Transverse colon (tissue), 4 donors: ENCODE measurements at places on chromosomes 7 and 10. TPM values are rescaled to one million over a fixed set of nuclear protein-coding genes. Genes with fewer than 3 reads are reported as not detected.

The BAMBI gene
- 3.7 TPM for total RNA-seq

The AKR1E2 gene
- 34.8 TPM for total RNA-seq

The BLOC1S2 gene
- total RNA-seq = 20.3 TPM

The MPP7 gene
- 13.1 TPM for total RNA-seq

The ZNF804B gene
- not detected for total RNA-seq

The TMEM140 gene
- 4.8 TPM for total RNA-seq

The SLC18A3 gene
- total RNA-seq = 0.27 TPM

DNA sequence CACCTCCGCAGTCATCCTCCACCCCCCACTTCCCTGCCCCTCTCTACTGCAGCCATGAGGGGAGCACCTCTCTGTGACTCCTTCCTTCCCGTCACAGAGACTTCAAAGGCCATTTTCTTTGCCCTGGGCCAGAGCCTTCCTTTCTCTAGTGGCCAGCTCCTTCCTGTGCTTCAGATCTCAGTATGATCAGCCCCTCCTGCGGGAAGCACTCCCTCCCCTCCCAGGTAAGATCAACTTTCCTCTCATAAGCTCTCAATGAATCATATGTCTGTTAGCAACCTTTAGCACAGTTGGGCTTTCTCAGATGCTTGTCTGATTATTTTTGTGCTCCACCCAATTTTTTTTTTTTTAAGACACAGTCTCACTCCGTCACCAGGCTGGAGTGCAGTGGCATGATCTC is 241.0 kb upstream of the PRSS1 start:
- H3K4me1 ChIP-seq = peaks cover 27% of the 10 kb centered on the region
- H3K36me3 ChIP-seq = no peaks in the 10 kb centered on the region
- DNase-seq = peak; percentile 76
- no peak overlapping the region for H3K4me3 ChIP-seq
- H3K27me3 ChIP-seq = no peaks in the 10 kb centered on the region

DNA sequence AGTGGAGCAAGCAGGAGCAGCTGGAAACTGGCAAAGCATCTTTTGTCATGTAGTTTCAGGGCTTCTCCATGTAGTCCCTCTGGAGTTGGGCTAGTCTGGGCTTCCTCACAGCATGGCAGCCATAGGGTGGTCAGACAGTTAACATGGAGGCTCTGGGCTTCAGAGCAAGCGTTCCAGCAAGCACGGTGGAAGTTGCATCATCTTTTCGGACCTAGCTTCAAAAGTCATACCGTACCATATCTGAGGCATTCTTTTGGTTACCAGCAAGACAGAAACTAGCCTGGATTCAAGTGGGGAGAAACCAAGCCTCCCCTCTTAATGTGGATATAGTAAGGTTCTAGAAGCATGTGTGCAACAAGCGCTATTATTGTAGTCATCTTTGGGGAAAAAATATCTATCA is 135.0 kb downstream of the HTR7 start:
- H3K4me3 ChIP-seq = no peak overlapping the region
- H3K4me1 ChIP-seq = no peaks in the 10 kb centered on the region
- no peak for DNase-seq
- no peak overlapping the region for H3K27ac ChIP-seq
- no peaks in the 10 kb centered on the region for H3K36me3 ChIP-seq

- no peaks in the 10 kb centered on the region for H3K36me3 ChIP-seq
- H3K27me3 ChIP-seq = no peaks in the 10 kb centered on the region
- peaks cover 49% of the 10 kb centered on the region for H3K4me1 ChIP-seq
- DNase-seq = no peak
- no peak overlapping the region for H3K4me3 ChIP-seq
These were observed 47.7 kb downstream of the ZCCHC24 start for GRCh38 chr10:79397575-79398303.

DNA sequence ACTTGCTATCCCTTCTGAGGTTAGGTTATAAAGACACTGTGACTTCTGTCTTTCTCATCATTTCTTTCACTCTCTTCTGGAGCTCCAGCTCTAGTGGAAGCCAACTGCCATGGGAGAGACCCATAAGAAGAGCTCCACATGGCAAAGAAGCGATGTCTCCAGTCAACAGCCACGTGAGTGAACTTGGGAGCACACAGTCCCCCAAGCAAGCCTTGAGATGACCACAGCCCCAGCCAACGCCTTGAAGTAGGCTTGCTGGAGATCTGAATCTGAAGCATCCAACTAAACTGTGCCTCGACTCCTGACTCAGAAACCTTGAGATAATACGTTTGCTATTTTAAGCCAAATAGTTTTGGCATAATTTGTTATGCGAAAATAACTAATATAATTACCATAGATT is 181.7 kb upstream of the GDF10 start:
- no peak overlapping the region for H3K27ac ChIP-seq
- DNase-seq = no peak
- H3K4me1 ChIP-seq = no peaks in the 10 kb centered on the region
- no peaks in the 10 kb centered on the region for H3K36me3 ChIP-seq
- H3K27me3 ChIP-seq = no peaks in the 10 kb centered on the region
- no peak overlapping the region for H3K4me3 ChIP-seq

GRCh38 chr7:68787566-68787965 is 810.7 kb upstream of the AUTS2 start:
- H3K4me1 ChIP-seq = no peaks in the 10 kb centered on the region
- DNase-seq = no peak
- no peak overlapping the region for H3K27ac ChIP-seq
- no peaks in the 10 kb centered on the region for H3K27me3 ChIP-seq
- H3K36me3 ChIP-seq = no peaks in the 10 kb centered on the region
- H3K4me3 ChIP-seq = no peak overlapping the region

- DNase-seq = no peak
- no peaks in the 10 kb centered on the region for H3K36me3 ChIP-seq
- H3K4me3 ChIP-seq = no peak overlapping the region
- H3K27ac ChIP-seq = no peak overlapping the region
- no peaks in the 10 kb centered on the region for H3K27me3 ChIP-seq
- H3K4me1 ChIP-seq = no peaks in the 10 kb centered on the region
These were observed 282.8 kb downstream of the ARHGAP12 start for GRCh38 chr10:31645786-31646185.

DNA sequence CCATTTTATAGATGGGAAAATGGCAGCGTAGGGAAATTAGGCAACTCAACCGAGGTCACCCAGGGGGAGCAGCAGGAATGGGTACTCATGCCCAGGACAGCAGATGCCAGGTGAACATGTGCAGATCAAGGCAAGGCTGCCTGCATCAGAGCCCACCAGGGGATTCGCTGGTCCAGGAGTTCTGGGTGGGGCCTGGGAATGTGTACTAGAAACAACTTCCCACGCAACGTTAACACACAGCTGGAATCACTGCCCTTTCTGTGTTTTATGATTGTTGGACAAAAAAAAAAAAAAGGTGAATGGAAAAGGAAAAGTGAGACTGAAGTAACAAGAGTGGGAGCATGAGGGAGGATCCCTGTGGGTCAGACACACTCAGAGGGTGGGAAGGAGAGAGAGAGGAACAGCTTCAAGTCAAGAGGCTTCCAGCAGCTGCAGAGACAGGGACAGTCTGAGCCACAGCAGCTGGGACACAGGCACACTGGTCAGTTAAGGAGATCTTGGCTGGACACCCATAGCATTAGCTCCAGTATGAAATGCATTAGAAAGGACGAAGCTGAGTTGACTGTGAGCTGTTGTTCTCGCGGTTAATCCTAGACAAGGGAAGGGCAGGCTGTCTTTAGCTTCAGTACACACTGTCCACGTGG is 187.9 kb upstream of the INHBA start:
- DNase-seq = no peak
- no peaks in the 10 kb centered on the region for H3K36me3 ChIP-seq
- H3K4me3 ChIP-seq = no peak overlapping the region
- no peak overlapping the region for H3K27ac ChIP-seq

- H3K4me3 ChIP-seq = no peak overlapping the region
- no peaks in the 10 kb centered on the region for H3K36me3 ChIP-seq
- no peak overlapping the region for H3K27ac ChIP-seq
- H3K27me3 ChIP-seq = no peaks in the 10 kb centered on the region
- DNase-seq = no peak
- no peaks in the 10 kb centered on the region for H3K4me1 ChIP-seq
These were observed 275.0 kb downstream of the ELMO1 start for GRCh38 chr7:37173670-37174069.

DNA sequence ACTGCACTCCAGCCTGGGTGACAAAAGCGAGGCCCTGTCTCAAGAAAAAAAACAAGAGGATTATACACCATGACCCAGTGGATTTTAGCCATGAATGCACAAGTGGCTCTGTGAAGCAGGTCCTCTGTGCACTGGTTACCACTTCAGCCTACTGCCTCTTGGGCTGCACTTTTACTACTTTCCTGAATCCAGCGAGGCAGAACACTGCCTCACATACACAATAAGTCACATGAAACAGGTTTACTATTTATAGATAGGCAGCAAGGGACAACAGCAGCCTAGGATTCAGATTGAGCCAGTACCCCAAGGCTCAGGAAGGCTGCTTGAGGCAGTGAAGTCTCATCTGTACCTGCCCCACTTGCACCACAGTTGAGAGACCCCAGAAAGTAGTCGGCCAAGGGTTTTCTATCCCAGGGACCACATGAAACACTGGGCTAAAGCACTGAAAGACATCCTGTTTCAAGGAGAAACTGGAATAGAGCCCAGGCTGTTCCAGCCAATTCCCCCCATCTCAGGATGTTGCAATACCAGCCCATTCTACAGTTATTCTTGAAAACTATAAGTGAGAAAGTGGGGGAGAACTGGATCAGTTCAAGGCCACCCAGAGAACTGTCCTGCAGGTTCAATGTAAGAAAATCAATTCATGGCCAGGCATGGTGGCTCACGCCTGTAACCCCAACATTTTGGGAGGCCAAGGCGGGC is 10.3 kb upstream of the OGDH start:
- H3K27ac ChIP-seq = no peak overlapping the region
- no peak overlapping the region for H3K4me3 ChIP-seq
- no peaks in the 10 kb centered on the region for H3K27me3 ChIP-seq
- no peaks in the 10 kb centered on the region for H3K36me3 ChIP-seq
- no peak for DNase-seq

GRCh38 chr7:148527717-148528168 is 62.8 kb upstream of the C7orf33 start:
- H3K27me3 ChIP-seq = peaks cover 11% of the 10 kb centered on the region
- peak; percentile 88 for DNase-seq
- H3K27ac ChIP-seq = no peak overlapping the region
- H3K4me1 ChIP-seq = no peaks in the 10 kb centered on the region

DNA sequence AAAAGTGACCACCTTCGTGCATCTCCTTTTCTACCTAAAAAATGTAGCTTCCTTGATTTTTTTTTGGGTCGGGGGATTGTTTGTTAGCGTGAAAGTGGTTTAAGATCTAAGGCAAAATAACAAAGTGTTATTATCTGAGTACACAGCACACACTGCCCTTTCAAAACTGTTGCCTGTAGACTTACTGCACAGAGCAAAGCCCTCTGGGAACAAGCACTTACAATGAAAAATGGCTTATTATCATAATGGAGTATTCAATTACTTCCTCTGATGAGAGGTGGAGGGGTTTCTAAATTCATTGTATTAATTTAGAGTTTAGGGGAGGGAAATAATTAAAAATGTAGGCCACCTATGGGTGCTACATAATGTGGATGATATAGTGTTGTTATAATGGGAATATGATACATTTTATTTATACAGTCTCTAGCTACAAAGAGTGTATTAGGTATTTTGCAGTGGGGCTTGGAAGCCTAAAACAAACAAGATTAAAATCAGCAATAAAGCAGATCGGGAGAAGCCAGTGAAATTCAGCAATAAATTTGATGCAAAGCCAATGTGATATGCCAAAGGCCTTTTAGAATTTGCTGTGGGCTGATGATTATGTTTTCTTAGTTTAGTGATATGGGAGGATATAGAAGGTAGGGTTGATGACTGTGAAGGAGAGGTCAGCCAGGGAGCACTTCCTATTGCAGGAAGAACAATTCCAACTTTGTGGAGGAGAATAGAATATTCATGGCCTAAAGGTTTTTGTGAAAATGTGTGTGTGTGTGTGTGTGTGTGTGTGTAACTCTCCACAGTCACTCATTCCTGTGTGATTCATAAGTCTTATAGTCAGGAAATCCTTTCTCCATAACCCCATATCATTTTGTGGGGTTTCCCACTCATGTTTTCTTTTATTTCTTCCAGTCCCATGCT is 17.7 kb upstream of the EXOC4 start:
- H3K27ac ChIP-seq = no peak overlapping the region
- peaks cover 7% of the 10 kb centered on the region for H3K27me3 ChIP-seq
- H3K4me1 ChIP-seq = no peaks in the 10 kb centered on the region
- H3K36me3 ChIP-seq = no peaks in the 10 kb centered on the region
- DNase-seq = no peak
- H3K4me3 ChIP-seq = no peak overlapping the region

DNA sequence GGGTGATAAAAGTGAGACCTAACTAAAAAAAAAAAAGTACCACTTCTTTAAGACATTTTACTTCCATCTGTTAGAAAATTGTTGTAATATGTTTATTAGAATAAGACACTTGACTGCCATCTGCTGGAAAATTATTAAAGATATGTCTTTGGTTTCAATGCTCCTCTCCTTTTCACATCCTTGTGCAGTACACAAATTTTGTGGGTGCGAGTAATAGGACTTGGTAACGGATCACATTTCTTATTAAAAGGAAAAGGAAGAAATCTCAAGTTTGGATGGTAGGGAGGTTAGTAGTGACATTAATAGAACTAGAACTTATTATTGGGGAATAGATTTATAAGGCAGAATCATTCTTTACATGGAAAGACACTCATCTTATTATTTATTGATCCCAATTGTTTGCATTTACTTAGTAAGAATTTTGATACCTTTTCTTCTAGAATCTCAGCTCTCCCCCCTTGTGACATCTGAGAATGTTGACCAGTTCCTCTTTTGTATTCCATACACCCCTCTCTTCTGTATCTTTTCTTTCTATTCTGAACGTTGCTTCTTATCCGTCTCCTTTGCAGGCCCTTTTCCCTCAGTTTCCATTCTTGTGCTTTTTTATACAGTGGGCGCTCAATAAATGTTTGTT is 43.0 kb upstream of the RPA3 start:
- no peaks in the 10 kb centered on the region for H3K27me3 ChIP-seq
- no peaks in the 10 kb centered on the region for H3K36me3 ChIP-seq
- H3K4me1 ChIP-seq = peaks cover 6% of the 10 kb centered on the region
- peak overlapping the region; percentile 76 for H3K27ac ChIP-seq
- no peak overlapping the region for H3K4me3 ChIP-seq

GRCh38 chr7:109246330-109247077 is 676.8 kb downstream of the DNAJB9 start:
- no peak overlapping the region for H3K27ac ChIP-seq
- H3K27me3 ChIP-seq = no peaks in the 10 kb centered on the region
- H3K36me3 ChIP-seq = no peaks in the 10 kb centered on the region
- H3K4me3 ChIP-seq = no peak overlapping the region

DNA sequence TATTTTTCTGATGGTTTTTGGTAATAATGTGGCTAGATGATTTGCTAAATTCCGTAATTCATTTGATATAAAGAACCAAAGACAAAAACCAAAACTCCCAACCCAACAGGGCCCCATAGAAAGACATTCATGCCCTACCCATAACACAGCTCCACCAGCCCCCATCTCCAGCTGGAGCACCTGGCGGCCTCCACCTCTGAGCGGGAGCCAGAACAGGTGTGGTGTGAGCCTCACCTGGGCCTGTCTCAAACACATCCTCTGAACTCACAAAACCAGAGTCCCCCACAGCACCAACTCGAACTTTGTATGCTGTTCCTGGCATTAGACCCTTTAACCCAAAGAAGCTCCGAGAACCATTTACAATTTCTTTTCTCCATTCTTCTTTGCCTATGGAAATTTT is 36.5 kb upstream of the LAMB4 start:
- no peaks in the 10 kb centered on the region for H3K4me1 ChIP-seq
- no peaks in the 10 kb centered on the region for H3K36me3 ChIP-seq
- no peak overlapping the region for H3K4me3 ChIP-seq
- H3K27me3 ChIP-seq = no peaks in the 10 kb centered on the region
- H3K27ac ChIP-seq = no peak overlapping the region
- no peak for DNase-seq
